Stimulated activated CD4-positive, alpha-beta T cell treated with anti-CD3 and anti-CD28 coated beads, Interleukin-12 subunit alpha, Interleukin-12 subunit beta, amount 100 ng/mL, for 4 hours (primary cell): ENCODE measurements at places on chromosomes 7 and 10.

GRCh38 chr7:142638581-142638980 is 110.7 kb upstream of the PRSS1 start:
- no peak for DNase-seq

DNA sequence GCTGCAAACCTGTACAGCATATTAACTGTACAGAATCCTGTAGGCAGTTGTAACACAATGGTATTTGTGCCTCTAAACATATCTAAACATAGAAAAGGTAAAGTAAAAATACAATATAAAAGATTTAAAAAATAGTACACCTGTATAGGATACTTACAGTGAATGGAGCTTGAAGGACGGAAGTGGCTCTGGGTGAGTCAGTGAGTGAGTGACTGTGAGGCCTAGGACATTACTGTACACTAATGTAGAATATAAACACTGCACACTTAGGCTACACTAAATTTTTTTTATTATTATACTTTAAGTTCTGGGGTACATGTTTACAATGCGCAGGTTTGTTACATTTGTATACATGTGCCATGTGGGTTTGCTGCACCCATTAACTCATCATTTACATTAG is 97.3 kb upstream of the STK17A start:
- DNase-seq, result no peak

DNA sequence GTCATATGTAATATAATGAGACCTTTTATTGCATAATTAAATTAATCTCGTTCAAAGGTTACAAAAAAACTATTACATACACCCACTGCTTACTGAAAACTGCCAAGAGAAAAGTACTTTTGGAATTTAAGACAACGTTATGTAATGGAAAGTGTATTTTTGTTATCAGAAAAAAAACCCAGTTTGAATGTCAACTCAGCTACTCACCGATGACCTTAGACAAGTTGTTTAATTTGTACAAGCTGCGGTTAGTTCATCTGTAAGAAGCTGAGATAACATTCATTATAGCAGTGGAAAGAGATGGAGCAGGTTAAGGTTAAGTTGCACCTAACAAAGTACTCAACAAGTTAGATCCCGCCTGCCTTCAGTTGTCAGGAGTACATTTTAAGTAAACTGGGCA is 1.1 kb downstream of the PSMA2 start:
- DNase-seq, result no peak

- peak; percentile 1 for DNase-seq
Observed at GRCh38 chr7:137846549-137846826, 286 bp downstream of the DGKI start.

GRCh38 chr7:26153823-26154783 is 2.1 kb downstream of the NFE2L3 start:
- DNase-seq, result no peak

GRCh38 chr10:73095481-73096021 is 1.1 kb downstream of the P4HA1 start:
- no peak for DNase-seq

- DNase-seq, result no peak
Observed at GRCh38 chr10:61883371-61884025, 18.0 kb upstream of the ARID5B start.

DNA sequence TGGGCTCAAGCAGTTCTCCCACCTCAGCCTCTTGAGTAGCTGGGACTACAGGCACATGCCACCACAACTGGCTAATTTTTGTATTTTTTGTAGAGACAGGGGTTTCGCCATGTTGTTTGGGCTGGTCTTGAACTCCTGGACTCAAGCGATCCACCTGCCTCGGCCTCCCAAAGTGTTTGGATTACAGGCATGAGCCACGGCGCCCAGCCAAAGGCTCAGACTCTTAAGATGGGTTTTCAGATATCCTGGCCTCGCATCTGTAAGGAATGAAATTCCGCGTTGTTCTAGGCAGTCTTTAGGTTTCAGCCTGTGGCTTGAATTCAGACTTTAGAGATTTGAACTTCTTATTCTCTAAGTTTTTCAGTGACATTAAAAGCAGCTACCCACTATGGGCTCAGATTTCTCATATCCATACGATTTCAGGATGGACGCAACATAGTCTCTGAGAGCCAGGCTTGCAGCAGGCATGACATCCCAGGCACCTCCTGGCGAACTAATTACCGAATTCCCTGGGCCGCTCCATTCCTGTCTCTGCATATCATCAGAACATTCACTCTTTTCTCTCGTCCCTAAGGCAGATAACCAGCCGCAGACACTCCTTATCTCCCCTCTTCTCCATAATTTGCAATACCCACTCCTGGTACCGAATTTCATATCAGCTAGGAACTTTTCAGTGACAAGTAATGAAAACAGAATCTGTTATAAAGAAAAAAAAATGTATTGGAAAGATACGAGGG is 29.7 kb downstream of the IL15RA start:
- DNase-seq, result no peak

DNA sequence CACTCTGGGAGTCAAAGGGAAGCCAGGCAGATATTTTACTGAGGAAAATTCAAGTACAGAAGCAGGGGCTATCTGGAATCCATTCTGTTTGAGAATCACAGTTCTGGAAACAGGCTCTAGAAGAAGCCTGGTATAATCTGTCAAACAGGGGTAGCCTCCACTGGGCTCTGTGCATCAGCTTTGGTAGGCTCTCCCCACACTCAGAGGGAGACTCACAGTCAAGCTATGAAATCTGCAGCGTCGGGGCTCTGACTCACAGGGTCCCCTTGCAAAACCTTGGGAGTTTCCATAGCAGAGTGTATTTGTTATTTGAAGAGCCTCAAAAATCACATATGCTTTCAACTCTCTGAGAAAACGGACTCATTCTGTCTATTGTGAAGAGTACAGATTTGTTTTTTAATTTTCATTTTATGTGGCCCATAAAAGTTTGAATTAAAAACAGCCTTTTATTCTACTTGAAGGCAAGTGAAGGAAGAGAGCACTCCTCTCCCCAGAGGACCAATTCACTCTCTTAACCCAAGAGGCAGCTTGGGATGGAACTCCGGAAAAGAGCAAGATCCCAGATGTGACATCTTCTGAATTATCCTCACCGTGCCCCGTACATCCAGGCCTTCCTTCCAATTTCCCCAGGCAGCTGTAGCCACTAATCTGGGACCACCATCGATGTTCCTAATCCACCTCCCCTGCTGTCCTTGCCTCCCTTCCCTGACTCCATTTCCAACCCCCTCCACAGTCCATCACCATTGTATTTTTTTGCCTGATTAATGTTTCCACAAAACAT is 590.9 kb upstream of the MGMT start:
- no peak for DNase-seq

GRCh38 chr7:139297795-139298194 is 43.3 kb upstream of the FMC1 start:
- no peak for DNase-seq

- no peak for DNase-seq
Observed at GRCh38 chr7:55787796-55788195, 74.8 kb downstream of the SEPTIN14 start.

DNA sequence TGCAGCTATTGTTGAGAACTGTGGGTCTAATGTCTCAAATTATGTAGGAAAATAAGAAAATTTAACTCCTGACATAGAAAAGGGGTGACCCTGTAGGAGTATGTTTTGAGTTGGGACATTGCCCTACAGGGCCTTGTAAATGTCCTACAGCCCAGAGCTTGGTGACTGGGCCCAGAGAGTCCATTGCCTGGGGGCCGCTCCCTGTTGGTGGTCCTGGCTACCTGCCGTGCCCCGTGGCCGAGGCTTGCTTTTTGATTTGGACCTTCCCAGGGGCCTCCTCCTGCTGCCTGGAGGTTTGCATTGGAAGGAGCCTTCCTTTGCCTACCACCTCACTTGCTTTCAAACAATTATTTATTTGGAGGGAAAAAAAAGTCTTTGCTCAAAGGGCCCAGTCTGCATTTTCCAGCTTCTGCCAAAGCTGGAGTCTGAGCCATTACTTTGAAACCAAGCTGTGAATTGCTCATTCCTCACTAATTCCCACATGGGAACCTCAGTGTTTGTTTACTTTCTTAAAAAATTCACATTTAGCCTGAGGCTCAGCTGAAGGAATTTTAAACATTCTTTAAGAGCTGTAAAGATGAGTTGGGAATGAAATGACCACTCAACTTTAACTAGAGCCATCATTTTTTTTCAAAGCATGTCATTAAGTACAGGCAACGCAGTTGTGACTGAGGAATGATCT is 355.0 kb downstream of the GLRX3 start:
- no peak for DNase-seq

DNA sequence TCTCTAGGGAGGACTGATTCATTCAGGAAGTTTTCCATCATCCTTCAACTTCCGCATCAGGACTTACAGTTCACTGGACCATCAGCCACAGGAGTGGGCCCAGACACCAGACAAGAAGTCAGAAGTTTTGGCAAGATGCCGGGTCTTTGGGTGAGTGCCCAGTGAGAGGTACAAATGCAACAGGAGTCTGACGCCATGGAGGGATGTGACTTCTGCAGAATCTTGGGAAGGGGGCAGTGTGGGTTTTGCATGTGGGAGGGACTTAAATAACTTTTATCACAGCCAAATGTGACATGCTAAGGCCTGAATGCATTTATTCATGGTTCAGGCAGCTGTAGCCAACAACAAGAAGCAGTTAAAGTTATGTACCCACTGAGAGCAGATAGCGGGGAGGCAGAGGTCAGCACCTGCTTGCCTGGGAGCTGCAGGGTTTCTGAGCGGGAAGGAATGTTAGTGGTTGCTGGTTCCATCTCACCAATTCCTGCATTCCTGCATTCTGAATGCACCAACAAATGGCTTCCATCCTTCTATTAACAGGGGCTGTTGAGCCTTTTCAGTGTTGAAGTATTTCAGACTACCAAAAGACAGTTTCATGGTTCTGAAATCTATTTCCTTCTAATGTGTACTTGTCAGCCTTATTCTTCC is 375.2 kb downstream of the PAXIP1 start:
- DNase-seq, result no peak
